ENCODE measurements at places on chromosomes 2 and 18.
A peak's percentile ranks its signal among the peaks of the same experiment; 100 is the strongest.

GRCh38 chr2:950080-950966 is at the start of gene SNTG2:
Gene SNTG2 (plus strand): TSS chr2:950849. CDS start chr2:950997, 148 bp downstream.
- no peak for DNase-seq

- DNase-seq = peak; percentile 74
These were observed 33.0 kb upstream of the PTH2R start for GRCh38 chr2:208373460-208374089.

DNA sequence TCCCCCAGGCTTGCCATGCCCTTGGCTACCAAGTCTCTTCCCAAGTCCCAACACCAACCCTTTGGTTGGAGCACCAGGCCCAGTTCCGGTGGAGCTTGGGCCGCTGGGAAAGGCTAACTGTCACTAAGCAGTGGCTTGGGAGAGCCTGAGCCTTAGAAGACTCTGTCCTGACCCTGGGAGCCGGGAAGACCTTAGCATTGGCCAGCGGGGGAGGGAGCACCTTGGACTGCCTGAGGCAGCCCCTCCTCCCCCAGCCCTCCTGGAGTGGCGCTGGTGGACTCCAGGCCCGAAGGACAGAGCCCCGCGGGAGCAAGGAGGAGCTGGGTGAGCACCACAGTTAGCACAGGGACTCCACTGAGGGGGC is 62.5 kb upstream of the POMC start:
- DNase-seq = no peak

DNA sequence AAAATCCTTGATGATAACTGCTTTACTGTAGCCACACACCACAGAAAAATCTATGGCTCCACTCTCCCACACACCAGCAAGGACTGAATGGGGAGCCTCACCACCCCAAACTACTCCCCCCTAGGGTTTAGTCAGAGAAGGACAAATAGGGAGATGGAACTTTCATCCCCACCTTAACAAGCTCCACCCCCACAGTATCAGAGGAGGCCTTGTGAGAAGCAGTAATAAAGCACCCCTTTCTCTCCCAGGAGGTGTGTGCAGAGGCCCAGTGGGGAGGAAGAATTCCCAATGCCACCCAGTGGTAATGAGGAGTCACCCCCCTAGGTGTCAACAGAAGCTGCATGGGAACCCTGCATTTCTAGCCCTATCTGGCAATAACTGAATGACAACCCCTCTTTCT is 224.9 kb downstream of the TNS1 start:
- no peak for DNase-seq

- no peak for DNase-seq
These were observed 42.3 kb downstream of the AQP12A start for GRCh38 chr2:240733803-240734495.

- DNase-seq = no peak
These were observed 152.1 kb downstream of the THSD7B start for GRCh38 chr2:136917411-136917881.

DNA sequence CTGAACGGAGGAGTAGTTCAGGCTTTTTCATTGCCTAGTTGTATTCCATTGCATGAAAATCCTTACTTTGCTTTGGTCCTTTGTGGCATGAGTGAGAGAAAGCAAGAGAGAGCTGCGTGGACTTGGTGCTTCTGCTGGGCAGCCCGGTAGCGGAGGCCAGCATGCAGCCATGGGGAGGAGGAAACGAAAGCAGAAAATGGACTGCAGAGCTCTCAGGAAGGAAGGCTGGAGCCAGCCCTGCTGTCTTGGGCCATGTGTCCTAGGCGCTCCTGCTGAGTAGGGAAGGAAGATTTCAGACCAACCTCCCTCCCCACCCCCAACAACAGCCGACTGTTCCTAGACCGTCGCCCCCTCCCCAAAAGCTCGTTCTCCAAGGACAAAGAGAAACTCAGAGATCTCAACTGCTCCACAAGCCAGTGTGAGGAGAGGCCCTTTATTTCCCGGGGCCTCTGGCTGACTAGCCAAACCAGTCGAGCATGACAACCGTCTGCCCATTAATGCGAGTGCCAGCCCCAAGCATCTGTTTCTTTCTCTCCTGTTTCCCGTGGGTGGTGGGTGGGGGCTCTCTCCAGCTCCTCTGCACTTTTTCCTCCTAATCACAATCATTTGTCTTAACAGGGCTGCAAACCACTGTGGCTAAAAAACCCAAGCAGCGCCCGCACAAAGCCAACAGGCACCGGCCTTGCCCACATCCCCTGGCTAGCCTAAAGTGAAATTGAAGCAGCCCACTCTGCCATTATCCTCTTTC is 66.8 kb upstream of the FZD7 start:
- no peak for DNase-seq

DNA sequence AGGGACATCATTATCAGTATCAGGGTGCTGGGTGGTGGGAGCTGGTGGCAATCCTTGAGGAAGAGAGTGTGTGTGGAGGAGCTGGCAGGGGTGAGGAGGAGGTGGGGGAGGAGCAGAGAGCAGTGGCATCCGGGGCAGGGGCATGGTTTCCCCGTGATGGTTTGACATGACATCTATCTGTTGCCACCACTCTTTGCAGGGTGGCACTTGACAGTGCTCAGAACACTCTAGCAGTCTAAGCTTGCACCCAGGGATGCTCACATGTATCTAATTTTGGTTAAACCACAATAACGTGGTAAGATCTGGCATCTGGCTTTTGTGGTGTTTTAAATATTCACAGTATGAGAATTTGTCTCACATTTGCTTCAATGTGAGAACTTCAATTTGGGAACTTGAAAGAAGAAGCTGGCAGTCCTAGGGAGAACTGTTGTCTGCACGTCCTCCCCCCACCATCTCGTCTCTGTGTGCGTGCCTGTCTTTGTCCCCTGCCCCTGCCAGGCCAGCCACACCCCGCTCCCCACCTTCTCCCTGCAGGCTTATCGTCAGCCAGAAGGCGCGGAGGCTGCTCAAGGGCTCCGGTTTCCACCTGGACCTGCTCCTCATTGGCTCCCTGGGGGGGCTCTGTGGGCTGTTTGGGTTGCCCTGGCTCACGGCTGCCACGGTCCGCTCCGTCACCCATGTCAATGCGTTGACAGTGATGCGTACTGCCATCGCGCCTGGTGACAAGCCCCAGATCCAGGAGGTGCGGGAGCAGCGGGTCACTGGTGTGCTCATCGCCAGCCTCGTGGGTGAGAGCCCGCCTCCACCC is 11.7 kb downstream of the SLC4A3 start:
- no peak for DNase-seq

DNA sequence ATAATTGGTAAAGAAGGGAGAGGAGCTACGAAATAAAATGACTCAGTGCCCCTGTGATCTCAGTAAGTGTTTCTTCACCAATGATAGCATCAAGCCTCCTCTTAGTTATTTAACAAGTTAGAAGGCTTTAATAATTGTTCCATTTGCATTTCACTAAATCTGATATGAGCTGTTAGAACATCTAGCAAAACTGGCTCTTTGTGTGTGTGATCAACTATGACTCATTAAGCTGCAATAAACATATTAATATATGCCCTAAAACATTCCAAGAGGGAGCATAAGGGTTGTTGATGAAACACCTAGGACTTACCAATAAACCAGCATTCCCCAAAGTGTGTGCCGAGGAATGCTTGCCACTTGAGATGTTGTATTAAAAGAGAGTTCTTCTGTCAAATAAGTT is 115.2 kb downstream of the OSBPL6 start:
- DNase-seq = no peak

DNA sequence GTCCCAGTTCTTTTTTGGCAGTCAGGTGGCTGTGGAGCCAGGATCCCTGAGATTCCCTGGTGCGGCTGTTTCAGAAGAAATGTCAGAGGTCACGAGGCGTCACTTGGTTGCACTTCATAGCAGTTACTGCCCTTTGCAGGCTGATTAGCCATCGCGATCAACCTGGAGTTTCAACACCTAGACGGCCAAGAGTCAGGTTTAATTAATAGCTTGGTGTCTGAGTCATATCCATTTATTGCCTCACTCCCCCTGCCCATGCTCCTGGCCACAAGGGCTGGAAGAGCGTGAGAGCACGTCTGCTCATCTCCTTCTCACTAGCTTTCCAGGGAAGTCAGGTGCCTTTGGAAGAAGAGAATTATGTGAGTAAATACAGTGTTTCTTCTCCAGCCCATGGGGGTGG is 552.3 kb downstream of the TSN start:
- no peak for DNase-seq

GRCh38 chr2:172340394-172340793 is 87.0 kb upstream of the ITGA6 start:
- DNase-seq = no peak

- no peak for DNase-seq
These were observed 26.3 kb downstream of the CNGA3 start for GRCh38 chr2:98372579-98372978.

- DNase-seq = no peak
These were observed 926.4 kb upstream of the FANCL start for GRCh38 chr2:59167514-59167913.

DNA sequence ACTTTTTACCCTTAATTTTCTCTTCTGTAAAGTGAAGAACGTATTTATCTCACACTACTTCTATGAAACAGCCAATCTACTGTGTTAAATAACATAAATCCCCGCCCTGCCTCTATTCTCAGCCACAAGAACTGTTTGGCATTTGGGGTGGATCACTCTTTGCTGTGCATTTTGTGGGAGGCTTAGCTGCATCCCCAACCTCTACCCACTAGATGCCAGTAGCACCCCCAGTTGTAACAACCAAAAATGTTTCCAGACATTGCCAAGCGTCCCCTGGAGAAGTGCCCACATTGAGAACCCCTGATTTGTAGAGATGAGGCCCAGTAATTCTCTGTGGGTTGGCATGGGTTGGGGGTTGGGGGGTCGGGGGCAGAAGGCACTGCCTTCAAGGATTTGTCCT is 94.7 kb upstream of the BOD1L2 start:
- DNase-seq = no peak

DNA sequence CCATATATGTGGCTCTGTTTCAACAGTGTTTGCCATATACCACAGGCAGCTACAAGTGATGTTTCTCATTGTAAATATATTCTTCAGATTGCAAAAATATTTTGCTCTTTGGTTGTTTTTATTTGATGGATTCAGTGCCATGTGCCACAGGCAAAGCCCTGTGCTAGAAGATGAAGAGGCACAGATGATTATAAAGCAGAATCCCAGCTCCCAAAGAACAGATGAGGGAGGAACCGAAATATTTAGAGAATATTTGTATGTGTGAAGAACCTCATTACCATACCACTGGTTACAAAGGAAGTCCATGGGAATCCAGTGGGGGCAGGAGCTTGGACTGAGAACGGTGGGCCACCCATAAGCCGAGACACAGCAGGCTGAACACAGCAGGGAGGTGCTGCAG is 143.8 kb upstream of the NDUFV2 start:
- DNase-seq = no peak

- DNase-seq = peak; percentile 97
These were observed 1.3 kb upstream of the GPC1 start for GRCh38 chr2:240433973-240434727.

GRCh38 chr2:64749446-64749845 is 95.7 kb upstream of the SERTAD2 start:
- peak; percentile 8 for DNase-seq

- DNase-seq = no peak
These were observed 107.8 kb downstream of the MSH2 start for GRCh38 chr2:47510745-47511144.

DNA sequence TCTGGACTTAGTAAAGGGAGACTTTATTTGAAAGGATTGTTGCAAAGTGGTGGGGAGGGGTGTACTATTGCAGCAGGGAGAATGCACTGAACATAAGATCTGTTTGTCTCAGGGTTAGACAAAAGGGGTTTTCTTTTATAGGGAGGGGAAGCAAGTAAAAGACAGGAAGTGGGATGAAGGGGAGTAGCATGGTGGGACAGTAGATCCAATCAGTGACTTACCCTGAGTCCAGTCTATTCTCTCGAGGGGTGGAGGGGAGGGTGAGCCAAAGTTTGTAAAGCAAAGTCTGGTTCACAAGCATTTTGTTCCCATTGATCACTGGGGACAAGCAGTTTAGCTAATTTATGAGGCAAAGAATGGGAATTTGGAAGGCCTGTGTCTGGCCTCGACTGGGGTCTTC is 35.0 kb upstream of the CYP27C1 start:
- no peak for DNase-seq

- peak; percentile 84 for DNase-seq
These were observed 31.0 kb downstream of the IL37 start for GRCh38 chr2:112941753-112942653.

DNA sequence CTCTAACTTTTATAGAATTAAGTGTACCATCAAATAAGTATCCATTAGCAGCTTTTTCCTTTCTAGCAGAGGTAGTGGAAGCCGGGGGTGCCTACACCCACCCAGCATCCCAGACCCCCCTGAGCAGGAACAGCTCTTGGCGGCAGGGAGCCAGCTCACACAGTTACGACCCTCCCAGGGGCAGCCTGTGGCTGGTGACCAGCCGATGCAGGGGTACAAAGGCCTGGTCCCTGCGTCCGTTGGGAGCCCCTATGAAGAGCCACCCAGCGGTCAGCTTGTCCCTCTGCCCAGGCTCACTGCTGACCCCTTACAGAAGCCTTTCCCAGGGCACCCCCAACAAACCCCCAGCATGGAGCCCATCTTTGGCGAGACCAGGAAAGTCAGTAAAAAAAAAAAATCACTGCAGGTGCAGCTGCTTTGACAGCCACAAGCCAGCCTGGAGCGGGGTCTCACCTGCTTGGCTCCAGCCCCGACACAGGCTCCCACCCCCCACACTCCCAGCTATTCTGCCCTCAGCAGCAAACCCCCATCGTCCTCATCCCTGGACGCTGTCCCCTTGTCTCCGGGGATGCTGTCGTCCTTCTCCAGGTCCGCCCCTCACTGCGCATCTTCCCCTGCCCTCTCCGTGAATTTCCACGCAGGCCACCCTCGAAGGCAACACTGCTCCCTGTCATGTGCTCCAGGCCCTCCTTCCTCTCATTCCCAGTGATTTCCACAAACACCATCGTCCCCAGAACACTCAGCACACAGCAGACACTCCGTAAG is 43.1 kb downstream of the GPC1 start:
- no peak for DNase-seq

DNA sequence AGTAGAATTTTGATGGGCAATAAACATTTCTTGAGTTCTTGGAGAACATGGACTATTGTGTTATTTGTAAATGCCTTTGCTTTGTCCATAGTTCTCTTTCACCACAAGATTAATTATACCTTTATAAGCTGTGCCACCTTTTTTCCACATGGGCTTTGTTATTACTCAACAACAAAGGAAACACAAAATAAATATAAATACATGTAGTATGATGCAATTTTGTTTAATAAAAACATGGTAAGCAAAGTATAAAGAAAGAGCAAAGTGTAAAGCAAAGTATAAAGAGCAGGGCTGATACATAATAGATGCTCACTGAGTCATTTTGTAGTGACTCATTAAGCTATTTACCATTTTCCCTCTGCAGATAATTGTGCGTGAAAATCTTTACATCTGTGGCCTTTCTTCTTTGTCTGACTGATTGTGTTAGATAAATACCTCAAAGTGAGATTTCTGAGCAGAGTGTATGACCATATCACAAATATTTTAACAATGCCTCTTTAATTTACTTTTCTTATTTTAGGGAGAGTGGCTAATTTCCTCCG is 80.9 kb downstream of the CERS6 start:
- peak; percentile 54 for DNase-seq
